ENCODE measurements at places on chromosomes 16 and 17.

- DNase-seq: no peak
Observed at GRCh38 chr17:79361221-79361734, 249.6 kb downstream of the RBFOX3 start.

DNA sequence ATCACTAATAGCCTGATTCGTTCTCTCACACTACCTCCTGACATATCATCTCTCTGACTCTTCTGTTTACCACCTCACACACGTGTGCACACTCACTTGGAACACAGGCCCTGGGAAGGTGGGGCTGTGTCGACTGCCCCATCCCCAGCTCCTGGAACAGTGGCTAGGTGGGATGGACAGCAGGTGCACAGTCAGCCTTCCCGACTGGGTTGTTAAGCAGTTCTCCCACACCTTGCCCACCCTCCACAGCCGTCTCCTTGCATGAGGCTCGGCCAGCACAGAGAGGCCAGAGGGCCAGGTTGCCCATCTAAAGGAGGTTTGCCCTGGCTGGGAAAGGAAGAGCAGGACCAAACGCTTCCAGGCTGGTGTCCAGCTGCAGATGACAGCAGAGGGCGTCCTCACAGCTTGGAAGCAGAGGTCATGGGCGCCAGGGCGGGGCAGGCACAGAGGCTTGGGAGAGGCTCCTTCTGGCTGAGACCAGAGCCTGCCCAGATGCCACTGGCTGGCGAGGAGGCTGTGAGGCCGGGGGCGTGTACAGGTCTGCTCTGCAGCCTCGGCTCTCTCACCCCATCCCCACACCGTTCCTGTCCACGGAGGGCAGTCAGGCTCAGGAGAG, 92.8 kb downstream of the AMFR start:
- peak; percentile 29 for DNase-seq

DNA sequence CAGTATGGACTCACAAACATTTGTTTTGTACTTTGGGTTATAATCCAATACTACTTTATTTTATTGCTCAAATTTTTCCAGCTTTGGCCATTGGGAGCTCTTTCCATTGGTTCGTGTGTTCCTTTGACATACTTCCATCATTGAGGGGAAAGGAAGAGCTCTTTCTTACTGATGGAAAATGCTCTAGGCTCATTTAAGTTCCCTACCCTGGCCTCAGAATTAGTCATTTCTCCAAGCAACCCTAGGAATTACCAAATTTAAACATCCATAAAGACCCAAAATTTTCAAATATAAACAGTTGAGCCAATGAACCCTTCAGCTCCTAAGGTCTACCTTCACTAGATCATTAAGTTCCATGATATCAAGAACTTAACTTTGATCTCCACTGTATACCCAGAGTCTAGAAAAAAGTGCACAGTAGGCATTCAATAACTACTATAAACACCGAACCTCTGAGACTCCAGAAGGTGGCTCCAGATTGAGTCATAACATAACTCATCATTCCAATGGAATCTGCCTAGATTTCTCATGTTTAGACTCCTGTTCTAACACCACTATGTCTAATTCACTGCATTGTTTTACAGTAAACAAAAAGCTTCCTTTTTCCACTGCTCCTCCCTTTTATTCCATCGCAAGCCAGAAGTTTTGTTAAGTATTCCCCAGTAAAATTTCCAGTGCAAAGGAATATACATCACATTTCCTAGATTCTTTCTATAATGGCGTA, 39.0 kb downstream of the SMURF2 start:
- no peak for DNase-seq

DNA sequence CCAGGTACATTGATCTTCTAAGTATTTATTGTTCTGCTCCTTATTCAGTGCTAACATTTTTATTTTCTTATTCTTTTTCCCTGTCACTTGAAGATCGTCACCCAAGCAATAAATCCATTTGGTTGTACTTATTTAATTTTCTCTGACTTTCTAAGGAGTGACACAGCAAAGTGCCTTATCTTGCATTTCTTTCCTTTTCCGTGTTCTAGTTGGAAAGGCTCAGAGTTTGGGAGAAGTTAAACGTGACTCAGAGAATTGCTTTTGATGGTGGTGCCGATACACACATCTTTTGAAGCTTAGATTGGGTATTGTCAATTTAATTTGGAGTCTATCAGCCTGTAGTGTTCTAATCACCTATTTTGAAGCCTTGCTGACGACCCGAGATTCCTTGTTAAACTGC, 72.0 kb downstream of the PITPNC1 start:
- no peak for DNase-seq

Data from AML-193 (cell line).